ENCODE measurements at places on chromosomes 5 and 9. TPM values are rescaled to one million over a fixed set of nuclear protein-coding genes. Genes with fewer than 3 reads are reported as not detected.

ZNF608 gene
- 13.5 TPM for total RNA-seq

GPR151 gene
- not detected for total RNA-seq

AQP3 gene
- 6.9 TPM for total RNA-seq

HRCT1 gene
- total RNA-seq, result 20.4 TPM

COL15A1 gene
- total RNA-seq, result 70.4 TPM

AQP7 gene
- 1.9 TPM for total RNA-seq

MAMDC2 gene
- total RNA-seq, result 25.4 TPM

SEMA4D gene
- 20.2 TPM for total RNA-seq

CLIC3 gene
- 1.4 TPM for total RNA-seq

LCP2 gene
- total RNA-seq, result 56.9 TPM

ORM2 gene
- total RNA-seq, result not detected

GABRA1 gene
- not detected for total RNA-seq

FAM163B gene
- total RNA-seq, result not detected

N4BP3 gene
- total RNA-seq, result not detected

STK10 gene
- total RNA-seq, result 39.2 TPM

SLC34A1 gene
- not detected for total RNA-seq

Data from thoracic aorta (tissue), 2 donors.